ENCODE measurements at places on chromosomes 6 and 20.

DNA sequence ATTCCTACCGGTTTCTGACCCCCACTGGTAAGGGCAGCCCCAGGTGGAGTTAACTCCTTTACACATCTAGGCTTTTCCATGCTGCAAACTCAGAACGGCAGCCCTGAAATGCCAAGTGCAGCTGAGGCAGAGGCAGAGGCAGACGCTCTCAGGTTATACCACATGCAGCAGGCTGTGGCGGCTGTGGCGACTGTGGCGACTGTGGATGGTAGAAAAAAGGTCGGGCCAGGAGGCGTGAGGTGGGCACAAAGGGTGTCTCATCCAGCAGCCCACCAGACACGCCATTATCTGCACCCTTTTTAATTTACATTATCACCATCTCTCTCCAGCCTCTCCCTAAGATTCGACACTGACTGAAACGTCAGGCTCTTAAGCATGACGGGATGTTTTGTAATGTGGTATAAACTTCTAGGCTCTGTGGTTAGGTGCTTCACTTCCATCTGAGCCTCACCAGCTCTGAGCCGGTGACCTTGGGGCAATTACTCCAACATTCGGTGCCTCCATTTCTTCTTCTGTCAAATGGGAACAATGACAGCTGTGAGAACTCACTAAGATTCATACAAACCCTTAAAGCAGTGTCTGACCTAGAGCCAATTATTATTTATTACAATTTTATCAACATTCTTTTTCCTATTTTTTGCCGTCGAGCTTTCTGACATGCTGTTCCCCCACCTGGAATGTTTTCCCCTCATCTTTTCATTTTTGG, 8.2 kb downstream of the KIZ start:
- DNase-seq, result no peak

- no peak for DNase-seq
These were observed 314.3 kb upstream of the NT5E start for GRCh38 chr6:85135376-85136094.

DNA sequence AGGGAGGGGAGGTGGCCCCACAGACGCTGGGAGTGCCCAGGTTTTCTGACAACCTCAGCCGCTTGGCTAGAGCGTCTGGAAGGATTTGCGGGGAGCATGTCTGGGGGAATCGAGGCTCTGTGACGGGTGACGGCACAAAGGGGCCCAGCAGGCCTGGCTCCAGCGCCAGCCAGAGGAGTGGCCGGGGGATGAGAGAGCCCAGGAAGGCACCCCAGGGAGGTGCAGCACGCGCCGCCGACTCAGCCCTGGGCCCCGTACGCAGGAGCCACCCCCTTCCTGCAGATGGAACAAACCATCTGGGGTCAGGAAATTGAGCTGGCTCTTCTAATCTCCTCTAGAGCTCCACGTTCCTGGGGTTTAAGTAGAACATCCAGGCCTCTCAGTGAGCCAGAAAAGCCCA, 5.9 kb upstream of the SLCO4A1 start:
- DNase-seq, result no peak

DNA sequence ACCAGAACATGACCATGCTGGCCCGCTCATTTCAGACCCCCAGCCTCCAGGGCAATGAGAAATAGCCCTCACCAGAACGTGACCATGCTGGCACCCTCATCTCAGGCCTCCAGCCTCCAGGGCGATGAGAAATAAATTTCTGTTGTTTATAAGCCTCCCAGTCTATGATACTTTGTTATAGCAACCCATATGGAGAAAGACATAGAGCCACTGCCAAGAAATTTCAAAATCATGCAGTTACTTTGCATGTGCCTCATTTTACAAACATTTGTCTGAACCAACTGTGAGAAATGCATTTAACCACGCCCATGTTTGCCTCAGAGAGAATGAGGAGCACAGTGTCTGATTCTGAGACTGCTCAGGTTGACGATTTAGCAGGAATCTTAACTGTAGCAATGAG, 15.5 kb downstream of the CYP39A1 start:
- no peak for DNase-seq

DNA sequence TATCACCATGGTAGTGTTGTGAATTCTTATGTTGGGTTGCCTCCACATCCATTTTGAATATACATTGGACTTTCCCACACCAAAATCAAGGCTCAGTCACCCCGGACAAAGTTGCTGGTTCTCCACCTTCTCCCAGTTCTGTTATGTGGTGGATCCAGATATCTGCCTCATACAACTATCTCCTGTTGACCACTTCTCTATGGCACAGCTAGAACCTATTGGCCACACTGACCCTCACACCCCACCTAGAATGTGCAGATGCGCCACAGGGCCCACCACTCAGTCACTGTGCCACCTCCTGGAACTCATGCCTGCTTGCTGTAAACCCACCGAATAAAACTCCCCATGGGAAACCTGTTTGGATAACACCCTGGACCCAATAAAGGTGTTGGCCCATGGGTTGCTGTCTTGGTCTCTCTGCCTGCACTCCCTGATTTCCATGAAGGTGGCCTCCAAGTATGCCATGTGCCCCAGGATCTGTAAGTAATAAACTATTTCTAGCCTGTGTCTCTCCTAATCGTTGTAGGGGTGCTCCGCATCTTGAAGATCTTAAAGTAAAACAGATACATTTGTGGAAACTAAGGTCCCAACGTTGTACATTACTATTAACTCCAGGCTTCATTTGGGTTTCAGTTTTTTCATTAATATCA, 7.2 kb upstream of the NQO2 start:
- DNase-seq, result no peak

DNA sequence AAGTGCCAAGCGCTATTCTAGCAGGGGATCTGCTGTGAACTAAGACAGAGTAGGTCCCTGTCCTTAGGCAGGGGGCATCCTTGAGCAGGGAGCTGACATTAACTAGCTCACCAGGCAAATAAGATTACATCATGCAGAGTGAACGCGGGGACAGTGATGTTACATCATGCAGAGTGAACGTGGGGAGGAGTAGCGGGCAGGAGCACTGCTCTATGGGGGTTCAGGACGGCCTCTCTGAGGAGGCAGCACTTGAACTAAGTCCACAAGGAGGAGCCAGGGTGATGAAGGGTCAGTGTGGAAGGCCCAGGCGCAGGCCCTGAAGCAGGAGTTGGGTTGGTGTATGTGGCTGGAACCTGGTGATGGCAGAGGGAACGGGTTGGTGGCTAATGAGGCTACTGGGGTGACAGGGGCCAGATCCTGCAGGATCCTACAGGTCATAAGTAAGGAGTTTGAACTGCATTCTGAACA, 38.7 kb downstream of the KAT14 start:
- DNase-seq, result no peak

DNA sequence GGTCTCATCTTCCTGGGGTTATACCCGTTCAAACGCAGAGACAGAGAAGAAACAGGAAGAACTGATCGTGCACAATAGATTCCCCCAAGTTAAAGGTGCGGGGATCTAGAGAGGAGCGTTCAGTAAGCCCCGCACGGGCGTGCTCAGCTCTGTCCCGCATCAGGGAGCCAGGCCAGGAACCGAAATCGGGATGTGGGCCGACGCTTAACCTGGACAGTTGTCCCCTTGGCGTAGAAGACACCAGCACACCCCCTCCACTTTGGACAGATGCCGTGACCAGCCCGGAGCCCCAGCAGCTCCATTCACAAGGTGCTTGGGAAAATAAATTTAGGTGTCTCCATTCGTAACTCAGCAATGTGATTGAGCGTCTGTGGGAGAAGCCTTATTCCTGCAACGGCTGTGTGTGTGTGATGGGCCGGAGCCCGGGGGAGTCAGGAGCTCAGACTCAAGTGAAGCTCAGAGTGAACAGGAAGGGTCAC, 24.0 kb upstream of the GATA5 start:
- DNase-seq, result no peak

- DNase-seq, result no peak
These were observed 3.9 kb downstream of the RWDD1 start for GRCh38 chr6:116575227-116575626.

DNA sequence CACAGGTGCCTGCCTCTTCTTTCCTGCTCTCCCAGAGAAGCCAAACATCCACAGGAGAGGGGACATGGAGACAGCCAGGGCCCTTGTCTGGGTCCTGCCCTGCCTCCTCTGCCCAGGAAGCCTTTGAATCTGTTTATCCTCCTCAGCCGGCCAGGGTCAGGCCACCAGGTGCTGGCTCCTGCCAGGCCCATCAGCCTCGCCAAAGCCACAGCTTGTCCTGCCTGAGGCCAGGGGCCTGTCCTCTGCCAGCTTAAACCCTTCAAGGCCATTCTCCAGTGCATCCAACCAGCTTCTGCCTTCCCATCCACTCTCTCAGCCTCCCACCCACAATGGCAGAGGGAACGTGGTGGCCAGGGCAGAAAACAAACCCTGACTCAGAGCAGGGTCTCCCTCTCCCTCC, 254.6 kb downstream of the ANKRD60 start:
- no peak for DNase-seq

DNA sequence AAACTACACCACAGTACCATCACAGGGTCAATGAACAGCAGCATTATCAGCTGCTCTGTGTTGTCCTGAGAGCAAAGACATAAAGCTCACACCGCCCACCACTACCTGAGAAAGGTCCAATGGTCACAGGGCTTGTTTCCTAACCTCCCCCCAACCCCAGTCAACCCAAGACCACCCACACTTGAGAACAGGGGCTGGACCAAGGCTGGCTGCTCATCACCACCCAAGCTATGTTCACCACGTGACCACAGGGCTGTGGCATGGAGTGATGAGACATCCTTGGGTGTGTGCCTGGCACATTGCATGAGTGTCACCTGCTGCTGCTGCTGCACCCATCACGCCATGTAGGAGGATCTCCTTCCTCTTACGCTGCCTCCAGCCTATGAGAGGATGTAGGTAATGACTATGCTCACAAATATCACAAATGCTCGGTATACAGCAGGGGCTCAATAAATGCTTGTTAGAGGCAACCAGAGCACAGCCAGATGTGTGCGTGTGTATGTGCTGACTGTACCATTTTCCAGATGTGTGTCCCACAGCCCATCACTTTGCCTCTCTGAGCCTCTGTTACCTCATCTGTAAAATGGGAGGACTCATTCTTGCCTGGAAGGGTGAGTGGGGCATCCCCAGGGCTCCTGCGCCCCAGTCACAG, 23.3 kb upstream of the SIRPA start:
- DNase-seq, result no peak

Data from activated CD8-positive, alpha-beta memory T cell treated with anti-CD3 and anti-CD28 coated beads, Interleukin-2, amount 50 U/mL, for 4 hours (primary cell).